ENCODE measurements at places on chromosomes 2 and 18. TPM values are rescaled to one million over a fixed set of nuclear protein-coding genes. Genes with fewer than 3 reads are reported as not detected.

The C2orf66 gene
- 0.42 TPM for total RNA-seq

The DLX1 gene
- not detected for total RNA-seq

The KCNG2 gene
- not detected for total RNA-seq

The LRP2 gene
- 0.17 TPM for total RNA-seq

Measured in activated T-helper 1 cell treated with anti-CD3 and anti-CD28 coated beads, Interleukin-12 subunit alpha, Interleukin-12 subunit beta, Interleukin-2, Interleukin-4 antibody, amounts not matched to agents 30 ng/mL and 10 ng/mL and 1 ng/mL, durations not matched to agents 14 hours and 24 hours and 36 hours (primary cell).